ENCODE measurements at places on chromosomes 3 and 15.

DNA sequence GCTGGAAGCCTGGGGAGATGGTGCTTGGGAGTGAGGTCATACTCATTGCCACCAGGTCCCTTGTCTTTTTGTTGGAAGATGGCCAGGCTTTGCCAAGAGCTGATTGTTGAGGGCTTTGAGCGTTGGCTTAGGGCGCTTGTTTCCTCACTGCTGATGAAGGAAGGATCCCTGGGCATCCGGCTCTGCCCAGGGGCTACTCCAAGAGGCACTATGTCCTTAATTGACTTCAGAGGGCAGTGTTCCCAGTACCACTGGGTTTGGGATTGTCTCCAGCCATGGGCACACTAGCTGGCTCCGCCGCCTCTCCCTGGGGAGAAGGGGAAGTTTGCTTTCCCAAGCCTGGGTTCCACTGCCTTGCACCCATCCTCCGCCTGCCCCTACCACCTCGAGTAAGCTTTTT, 57.2 kb upstream of the RGMA start:
- DNase-seq = no peak

DNA sequence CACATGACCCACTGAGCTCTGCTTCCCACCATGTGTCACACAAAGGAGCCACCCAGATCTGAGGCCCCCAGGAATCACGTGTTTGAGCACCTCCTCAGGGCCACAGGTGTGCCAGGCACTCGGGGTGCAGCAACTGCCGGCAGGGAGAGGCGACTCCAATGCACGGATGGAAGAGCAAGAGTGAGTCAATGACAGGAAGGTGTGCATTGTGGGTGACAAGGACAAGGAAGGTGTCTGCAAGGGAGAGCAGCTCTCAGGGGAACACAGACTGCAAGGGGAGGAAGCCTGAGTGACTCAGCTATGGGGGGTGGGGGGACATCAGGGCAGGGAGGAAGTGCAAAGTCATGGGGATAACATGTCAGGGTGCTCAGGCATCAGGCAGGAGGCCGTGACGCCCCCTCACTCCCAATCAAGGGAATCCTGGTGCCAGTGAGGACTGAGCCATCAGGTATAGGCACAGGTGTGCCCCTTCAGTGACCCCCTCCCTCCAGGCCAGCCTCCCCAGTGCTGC, 67.4 kb downstream of the NUP210 start:
- no peak for DNase-seq

DNA sequence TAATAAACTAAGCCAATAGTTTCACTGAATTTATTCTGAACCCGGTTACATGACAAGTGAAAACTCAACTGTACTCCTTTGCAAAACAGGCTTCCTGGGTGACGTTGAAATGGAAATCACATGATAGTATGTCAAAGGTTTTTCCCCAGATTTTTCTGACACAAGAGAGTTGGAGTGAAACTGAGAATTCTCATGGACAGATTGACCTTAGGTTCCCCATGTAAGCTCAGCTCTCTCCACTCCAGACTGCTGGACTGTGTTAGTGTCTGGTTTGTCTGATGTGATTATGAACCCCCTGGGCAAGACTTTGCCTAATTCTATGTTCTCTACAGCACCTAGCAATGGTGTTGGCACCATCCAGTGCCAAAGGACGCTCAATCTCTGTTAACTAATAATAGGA, 219.7 kb upstream of the COL8A1 start:
- DNase-seq = no peak

GRCh38 chr15:53843166-53843565, 83.7 kb upstream of the WDR72 start:
- no peak for DNase-seq

DNA sequence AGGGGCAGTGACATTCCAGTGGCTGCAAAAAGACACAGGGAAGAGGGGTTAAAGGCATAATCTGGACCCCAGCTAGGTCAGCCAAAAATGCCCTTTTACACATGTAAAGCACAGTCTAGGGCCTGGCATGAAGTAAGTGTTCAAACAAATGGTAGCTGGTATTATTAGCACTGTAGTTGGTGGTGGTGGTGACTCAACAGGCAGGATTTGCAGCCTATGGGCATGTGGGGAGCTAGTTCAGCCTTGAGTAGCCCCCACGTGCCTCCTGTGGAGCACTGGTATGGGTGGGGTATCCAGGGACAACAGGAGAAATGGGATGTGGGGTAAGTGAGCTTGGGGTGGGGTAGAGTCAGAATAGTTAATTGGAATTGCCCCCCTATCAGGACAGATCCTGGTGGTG, 27.6 kb downstream of the DNASE1L3 start:
- no peak for DNase-seq

DNA sequence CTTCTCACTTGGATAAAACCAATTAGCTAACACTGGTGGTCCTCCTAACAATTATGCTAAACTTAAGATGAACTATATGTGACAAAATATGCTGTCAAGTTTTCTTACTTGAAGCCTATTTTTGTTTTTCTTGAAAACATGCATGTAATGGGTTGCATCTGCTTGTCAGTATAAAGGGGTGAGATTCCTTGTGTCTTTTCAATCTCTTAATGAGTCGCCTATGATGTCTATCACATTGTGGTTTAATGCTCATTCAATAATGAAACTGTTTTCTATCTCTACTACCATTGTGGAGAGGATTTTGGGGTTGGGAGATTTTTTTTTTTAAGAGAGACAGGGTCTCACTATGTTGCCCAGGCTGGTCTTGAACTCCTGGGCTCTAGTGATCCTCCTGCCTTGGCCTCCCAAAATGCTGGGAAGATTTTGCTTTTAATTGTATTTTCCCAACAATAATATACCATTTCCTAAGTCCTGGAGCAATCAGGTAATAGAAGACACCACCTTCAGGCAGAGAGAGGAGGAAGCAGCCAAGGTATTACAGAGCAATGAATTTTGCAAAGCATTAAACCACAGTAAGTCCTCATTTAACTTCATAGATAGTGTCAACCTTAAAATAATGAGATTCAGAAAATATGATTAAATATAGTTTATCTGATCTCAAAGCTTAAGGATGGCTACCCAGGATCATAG, 17.4 kb upstream of the TRMT10C start:
- no peak for DNase-seq

GRCh38 chr3:132001036-132001435, 33.8 kb downstream of the CPNE4 start:
- DNase-seq = no peak

DNA sequence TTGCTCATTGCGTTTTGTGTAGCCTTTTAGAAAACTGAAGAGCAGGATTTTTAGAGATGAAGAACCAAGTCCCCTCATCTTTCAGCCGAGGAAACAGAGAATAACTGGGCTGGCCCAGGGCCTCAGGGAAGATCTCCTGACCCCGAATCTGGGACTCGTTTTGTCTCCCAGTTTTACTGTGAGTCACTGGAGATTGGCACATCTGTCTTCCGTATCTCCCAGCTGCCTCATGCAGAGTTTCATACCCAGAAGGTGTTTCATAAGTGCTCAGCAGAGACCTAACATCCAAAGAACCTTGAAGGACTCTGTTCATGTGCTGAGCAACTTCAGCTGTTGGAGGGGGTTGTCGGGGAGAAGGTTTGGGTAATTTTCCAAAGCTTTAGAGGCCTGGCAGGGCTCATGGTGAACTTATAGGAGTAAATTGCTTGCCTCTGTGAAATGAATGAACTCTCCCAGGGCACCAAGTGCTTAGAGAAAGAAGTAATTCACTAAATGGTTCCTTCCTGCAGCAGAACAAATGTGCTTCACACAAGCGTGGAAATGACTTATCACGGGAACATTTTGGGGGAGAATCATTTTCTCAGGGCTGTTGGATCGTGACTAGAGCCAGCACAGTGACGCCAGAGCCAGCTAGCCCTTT, 121.4 kb downstream of the FAM43A start:
- no peak for DNase-seq

DNA sequence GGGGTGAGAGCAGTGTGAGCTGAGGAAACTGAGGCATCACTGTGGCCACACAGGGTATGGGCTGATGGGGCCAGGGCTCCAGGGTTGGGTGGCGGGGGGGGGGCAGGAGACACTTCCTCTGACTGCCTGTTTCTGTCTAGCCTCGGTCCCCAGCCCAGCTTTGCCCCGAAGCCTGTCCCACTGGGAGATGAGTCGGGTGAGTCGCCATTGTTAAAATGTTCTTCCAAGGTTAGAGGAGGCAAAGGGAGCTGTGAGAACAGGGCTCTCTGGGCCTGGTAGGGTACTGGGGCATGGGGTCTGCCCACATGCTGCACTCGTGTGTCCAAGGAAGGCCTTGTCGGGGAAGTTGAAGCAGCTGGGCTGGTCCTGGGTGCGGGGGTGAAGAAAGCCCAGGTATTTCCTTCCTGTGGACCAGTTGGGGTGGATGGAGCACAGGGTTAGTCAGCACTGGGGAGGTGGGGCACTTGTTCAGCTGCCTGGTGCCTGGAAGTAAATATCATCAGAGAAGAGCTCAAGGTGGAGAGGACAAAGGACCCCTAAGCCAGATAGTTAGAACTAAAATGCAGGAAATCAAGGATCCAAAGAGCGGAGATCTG, 8.3 kb upstream of the JMJD7 start:
- no peak for DNase-seq

- no peak for DNase-seq
These were observed 3.9 kb upstream of the TGM4 start for GRCh38 chr3:44870375-44871061.

DNA sequence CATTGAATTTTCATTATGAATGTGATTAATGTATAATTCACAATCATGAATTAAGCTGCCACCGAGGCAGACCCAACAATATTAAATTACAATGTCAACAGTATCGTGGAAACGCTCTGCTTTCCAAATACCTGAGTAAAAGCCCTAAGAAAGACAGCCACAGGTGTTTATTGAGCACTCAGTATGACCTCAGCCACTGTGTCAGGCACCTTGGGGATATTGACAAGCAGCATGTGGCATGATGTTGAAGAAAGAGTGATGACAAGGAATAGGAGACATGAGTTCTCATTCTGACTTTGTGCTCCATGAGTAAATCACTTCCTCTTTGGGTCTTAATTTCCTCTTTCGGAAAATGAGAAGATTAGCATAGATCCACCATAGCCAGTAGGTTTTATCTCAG, 12.8 kb downstream of the C2CD4A start:
- no peak for DNase-seq

DNA sequence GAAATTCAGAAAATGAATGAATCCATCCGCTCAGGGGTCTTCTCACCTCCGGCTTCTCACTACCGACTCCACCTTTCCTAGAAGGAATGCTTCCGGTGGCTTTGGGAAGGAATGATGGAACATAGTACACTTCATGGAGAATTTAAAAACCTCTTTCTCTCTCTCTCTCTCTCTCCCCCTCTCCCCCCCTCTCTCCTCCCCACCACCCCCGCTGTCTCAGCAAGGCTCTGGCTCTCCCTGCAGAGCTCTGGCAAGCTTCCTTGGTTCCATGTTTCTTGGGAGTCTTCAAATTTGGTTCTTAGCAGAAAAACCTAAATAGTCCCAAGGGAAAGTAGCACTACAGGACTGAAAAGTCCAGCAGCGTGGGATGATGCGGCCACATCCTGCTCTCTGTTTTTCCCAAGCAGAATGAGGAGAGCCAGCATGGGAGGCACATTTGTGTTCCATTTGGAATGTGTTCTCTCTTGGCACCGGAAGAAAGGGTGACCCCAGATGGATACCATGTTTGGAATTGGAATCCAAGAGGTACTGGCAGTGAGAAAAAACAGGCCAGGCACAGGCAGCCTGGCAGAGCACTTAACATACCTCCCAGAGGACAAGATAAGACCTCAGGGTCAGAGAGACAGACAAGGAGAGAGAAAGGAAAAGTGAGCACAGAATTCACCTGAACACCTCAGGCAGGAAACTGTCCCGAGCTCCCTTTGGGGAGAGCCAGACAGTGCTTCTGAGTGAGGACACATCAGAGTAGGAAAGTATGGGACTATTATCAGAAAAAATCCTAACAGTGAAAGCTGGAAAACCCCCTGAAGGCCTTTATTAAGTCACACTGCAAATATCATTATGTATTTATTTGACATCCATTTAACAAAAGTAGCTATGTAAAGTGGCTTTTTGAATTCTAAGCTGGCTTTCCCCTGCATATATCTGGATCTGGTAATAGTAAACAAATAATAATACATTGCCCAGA, at the start of gene POPDC2:
Gene POPDC2 (minus strand): TSS at position 116 of the 967 bp plus-strand sequence. CDS start 166 bp downstream, outside the sequence.
- no peak for DNase-seq

- peak; percentile 72 for DNase-seq
These were observed 407.2 kb upstream of the TGFBR2 start for GRCh38 chr3:30199096-30199759.

- peak; percentile 34 for DNase-seq
These were observed 9.0 kb downstream of the SLC24A1 start for GRCh38 chr15:65630760-65631159.

GRCh38 chr15:69713726-69714559, 261.3 kb downstream of the RPLP1 start:
- DNase-seq = no peak

DNA sequence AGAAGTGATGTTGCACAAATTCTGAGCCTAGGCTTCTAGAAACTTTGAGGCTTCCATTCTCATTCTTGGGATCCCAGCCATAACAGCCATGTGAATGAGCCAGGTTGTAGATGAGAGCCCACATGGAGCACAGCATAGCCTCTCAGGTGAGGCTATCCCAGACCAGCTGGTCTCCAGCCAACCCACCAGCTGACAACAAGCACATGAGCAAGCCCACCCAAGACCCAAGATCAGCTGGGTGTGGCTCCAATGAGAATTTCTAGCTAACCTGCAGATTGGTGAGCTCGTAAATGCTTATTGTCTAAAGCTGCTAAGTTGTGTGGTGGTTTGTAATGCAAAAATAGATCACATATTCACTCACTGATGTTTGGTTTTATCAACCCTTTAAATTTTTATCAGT, 14.4 kb downstream of the KY start:
- DNase-seq = no peak

- peak; percentile 78 for DNase-seq
These were observed 68.5 kb downstream of the TRANK1 start for GRCh38 chr3:36876181-36876936.
